ENCODE measurements at places on chromosomes 16 and 17.
A peak's percentile ranks its signal among the peaks of the same experiment; 100 is the strongest.

DNA sequence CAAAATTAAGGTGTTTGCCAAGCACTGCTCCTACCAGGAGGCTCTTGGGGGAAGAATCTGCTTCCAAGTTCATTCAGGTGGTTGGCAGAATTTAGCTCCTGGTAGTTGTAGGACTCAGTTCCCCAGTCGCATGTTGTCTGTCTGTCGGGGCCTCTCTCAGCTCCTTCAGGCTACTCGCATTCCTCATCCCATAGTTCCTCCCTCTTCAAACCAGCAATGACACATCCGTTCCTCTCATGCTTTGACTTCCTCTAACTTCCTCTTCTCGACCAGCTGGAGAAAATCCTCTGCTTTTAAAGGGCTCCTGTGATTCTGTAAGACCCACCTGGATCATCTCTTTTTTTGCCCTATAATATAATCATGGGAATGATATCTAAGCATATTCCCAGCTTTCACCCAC lies 108.1 kb downstream of the PMP22 start:
- DNase-seq, result no peak

- peak; percentile 15 for DNase-seq
These were observed 25.6 kb downstream of the ATP6V0A1 start for GRCh38 chr17:42484304-42484703.

GRCh38 chr16:87806261-87806640 lies 40.5 kb upstream of the KLHDC4 start:
- DNase-seq, result no peak

DNA sequence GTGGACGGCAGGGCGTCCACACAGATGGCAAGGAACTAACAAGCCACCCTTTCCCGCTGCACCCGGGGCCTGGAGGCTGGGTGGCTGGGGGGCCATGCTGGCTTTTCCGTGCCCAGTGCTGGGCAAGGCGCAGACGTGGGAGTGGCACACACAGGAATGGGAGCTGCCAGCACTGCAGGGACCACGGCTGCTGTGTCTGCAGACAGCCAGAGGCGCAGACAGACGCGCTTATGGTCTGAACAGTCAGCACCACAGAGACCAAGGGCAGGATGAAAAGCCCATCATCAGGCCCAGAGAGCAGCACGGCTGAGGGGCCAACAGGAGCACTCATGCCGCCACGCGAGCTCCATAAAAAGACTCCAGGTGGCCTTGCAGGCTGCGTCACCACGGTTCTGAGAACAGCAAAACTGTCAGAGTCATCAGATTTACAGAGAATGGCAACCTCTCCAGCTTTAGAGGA lies 24.0 kb downstream of the PDIA2 start:
- DNase-seq, result no peak

DNA sequence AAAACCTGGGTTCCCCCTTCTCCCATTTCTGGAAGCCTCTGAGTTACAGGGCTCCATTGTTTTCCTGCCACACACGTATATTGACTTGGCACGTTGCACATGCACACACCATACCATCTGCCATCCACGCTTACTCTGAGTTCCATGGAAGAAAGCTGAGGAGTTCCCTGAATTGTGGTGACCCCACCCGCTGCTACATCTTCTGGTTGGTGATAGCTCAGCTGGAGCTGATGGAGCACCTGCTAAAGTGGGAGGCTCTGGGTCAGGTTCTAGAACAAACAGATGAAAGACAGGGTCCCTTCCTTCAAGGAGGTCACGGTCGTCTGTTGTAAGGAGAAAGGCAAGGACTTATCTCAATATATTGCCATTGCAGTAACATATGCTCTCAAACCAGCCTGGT lies 41.1 kb downstream of the TMEM11 start:
- no peak for DNase-seq
